Activated CD8-positive, alpha-beta memory T cell treated with anti-CD3 and anti-CD28 coated beads for 4 hours (primary cell): ENCODE measurements at places on chromosomes 3 and 15.

- no peak for DNase-seq
Observed at GRCh38 chr3:173688216-173688842, 290.8 kb downstream of the NLGN1 start.

DNA sequence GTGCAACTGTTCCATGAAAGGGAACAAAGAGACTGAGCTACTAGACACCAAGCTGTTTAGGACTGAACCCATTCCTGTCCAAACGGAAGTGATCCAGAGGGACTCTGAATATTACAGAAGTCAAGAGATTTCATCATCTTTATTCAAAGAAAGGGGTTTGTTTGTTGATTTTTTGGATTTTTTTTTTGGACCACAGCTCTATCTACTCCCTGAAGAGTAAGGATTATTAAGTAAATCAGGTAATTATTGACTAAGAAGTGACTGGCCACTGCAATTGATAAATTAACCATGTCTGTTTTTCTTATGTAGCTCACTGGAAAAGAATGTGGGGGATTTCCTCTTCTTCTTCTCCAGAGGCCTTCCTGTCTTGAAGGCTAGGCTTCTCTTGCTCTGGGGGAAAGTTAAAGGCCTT lies 146.6 kb upstream of the TPM1 start:
- DNase-seq, result no peak

GRCh38 chr3:178382449-178383061 lies 153.7 kb upstream of the KCNMB2 start:
- DNase-seq, result no peak

DNA sequence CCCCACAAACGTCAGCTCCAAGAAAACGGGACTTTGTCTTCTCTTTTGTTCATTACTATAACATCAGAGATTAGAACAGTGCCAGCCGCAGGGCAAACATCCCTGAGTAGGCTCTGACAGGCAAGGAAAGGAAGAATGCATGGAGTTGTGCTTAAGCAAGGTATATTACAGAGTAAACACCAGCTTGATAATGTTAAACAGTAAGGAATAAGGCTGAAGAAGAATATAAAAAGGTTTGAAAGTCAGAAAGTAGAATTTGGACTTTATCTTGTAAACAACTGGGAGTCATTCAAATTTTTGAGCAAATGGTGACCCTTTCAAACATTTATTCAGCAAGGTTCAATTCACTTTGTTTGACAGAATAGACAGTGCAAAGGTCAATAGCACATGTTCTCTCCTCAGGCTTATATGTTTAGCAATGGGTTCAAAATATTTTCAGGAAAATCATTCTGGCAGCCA lies 11.0 kb downstream of the GABPB1 start:
- no peak for DNase-seq

- peak; percentile 13 for DNase-seq
Observed at GRCh38 chr3:160448845-160449635, 546 bp downstream of the TRIM59 start.

DNA sequence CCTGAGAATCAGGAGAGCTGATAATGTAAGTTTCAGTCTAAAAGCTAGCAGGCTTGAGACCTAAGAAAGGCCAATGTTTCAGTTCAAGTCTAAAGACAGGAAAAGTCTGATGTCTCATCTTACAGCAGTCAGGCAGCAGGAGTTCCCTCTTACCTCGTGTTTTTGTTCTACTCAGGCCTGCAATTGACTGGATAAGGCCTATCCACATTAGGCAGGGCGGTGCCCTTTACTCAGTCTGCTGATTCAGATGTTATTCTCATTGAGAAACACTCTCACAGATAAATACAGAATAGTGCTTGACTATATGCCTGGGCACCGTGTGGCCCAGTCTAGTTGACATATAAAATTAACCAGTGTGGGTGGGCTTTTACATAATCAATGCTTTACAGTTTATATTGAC lies 122.4 kb downstream of the NR1D2 start:
- no peak for DNase-seq

- DNase-seq, result no peak
Observed at GRCh38 chr3:102756706-102757105, 321.9 kb downstream of the ZPLD1 start.

- no peak for DNase-seq
Observed at GRCh38 chr15:29612096-29612495, 210.2 kb downstream of the TJP1 start.

- no peak for DNase-seq
Observed at GRCh38 chr15:69025320-69025719, 10.8 kb downstream of the NOX5 start.

DNA sequence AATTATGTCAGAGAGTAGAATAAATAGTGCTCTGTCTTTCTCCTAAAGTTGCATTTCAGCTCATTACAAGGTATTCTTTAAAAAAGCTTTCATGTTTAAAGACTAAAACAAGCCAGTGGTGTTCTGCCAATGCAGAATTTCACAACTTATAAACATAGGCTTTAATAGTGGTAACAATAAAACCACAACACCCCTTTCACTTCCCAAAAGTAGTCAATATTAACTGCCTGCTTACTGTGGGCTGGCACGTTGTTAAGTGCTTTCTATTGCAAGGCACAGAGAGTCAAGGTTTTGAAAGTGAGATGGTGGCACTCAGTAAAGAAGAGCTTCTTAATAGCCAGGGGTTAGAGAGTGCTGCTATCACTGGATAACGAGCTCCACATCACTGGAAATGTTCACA lies 8.4 kb upstream of the RTP1 start:
- no peak for DNase-seq

DNA sequence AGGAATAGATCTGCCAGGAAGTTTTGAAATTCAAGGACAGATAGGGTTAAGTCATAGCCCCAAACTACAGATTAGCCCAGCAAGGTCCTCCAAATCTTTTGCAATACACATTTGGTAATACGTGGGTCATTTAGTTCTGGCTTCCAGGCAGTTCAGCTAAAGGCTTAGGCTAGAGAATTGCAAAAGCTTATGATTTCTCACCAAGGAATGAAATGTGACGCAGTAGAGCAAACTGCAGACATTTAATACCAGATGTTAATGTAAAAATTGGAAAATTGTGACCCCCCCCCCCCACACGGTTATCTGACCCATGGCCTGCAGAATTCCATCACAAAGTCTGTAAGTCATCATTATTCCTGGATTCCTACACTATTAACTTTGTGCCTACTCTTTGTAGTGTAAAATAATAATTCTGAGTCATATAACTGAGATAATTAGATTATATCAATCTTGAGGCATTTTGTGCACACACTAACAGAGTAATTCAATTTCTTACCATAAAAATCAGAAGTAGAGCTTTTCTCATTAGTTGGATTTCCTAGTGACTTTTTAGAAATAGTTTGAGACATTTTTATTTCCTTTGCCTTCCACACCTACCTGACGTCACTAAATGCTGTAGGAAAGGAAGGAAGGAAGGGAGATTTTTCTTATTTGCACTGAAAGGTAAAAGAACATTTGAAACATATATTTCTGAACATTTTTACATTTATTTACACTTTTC lies 235.2 kb downstream of the DTWD1 start:
- DNase-seq, result no peak

DNA sequence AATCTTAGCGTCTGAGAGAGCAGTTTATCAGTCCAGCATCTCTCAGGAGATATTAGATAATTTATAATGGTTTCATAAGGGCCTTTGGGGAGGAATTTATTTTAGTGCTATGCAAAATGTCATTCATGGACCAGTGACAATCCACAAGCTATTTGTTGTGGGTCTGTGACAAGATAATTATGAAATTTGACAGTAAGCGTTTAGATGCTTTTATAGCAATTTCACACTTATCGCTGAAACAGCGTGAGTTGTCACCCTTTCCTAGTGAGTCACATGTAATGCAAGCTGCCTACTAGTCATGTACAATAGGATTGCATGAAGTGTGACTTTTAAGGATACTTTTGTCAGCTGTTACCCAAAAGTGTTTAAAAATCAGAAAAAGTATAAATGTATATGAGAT lies 315.6 kb upstream of the THBS1 start:
- no peak for DNase-seq

- no peak for DNase-seq
Observed at GRCh38 chr3:186506857-186507256, 37.3 kb downstream of the CRYGS start.

GRCh38 chr3:31232055-31233025 lies 300.4 kb upstream of the STT3B start:
- no peak for DNase-seq

- no peak for DNase-seq
Observed at GRCh38 chr15:43792761-43793476, 799 bp downstream of the SERF2 start.

- DNase-seq, result no peak
Observed at GRCh38 chr3:174538151-174538550, 321.0 kb upstream of the NAALADL2 start.

- peak; percentile 50 for DNase-seq
Observed at GRCh38 chr15:65318870-65319356, 14.4 kb downstream of the RNU5B-1 start.

DNA sequence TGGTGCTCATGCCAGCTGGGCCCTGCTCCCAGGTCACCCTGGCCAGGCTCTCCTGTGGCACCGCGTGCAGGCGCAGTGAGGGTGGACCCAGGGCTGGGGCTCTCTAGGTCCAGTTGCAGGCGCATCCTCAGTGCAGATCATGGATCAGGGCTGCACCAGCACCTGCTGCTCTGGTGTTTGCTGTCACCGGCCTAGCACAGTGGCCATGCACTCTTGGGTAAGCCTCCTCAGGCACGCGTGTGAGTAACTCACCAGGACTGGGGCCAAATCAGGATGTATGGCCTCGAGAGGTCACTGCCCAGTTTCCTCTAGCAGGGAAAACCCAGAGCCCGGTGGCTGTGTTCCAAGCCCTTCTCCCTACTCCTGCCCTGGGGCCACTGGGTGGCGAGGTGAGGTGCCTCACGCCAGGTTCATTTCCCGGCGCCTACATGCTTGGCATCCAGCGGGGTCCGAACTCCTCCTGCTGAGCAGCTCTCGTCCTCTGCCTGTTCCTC lies 45.5 kb upstream of the SLC41A3 start:
- DNase-seq, result no peak

GRCh38 chr3:143352850-143353550 lies 233.4 kb downstream of the CHST2 start:
- DNase-seq, result no peak

GRCh38 chr3:37903734-37904133 lies 42.1 kb downstream of the CTDSPL start:
- DNase-seq, result no peak

DNA sequence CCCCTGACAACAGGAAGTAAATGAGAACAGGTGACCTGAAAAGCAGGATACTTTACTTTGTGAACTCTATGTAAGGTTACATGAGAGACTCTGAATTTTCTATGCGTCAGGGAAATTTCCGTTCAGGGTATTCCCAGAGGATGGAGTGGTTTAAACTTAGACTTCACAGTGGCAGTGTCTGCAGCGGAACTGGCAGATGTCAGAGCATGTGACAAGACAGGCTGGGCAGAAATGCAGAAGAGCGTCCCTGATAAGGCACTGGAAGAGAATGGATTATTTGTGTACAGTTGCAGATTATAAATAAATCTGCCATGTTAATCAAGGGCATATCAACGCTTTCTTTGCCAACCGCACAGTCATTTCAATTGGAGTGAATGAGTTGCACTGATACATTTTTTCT lies 598.4 kb upstream of the ZNF717 start:
- no peak for DNase-seq

GRCh38 chr3:5568451-5568850 lies 380.9 kb downstream of the EDEM1 start:
- no peak for DNase-seq

DNA sequence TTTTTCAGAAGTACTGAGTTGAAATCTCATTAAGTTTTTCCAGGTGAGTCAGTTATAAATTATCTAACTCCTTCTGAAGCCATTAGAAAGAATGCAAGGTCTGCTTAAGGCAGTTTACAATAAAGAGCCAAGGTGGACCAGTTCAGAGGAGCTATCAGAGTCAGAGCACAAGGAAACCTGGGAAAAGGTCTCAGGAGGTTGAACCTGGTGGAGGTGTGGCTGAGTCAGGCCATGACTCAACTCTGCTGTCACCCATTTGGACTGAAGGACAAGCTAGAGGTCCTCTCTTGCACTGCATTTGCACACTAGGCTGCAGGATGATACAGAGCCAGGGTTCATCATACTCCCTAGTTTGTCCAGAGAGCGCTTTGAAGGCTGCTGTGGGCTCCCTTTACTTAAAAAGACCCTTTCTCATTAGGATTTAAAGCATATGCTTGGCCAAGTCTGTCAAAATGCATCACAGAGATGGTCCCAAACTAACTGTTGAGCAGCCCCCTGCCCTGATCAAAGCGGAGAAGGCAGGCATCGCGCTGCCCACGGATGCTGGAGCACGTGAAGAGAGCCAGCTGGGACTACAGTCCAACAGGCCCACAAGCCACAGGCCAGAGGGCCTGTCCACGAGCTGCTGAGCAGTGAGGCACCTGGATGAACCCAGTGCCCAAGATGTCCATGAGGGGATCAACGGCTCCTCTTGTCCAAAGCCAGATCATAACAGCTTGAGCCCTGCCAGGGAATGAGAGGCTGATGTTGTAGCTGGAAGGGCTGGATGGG lies 26.0 kb upstream of the MRPS22 start:
- DNase-seq, result no peak

DNA sequence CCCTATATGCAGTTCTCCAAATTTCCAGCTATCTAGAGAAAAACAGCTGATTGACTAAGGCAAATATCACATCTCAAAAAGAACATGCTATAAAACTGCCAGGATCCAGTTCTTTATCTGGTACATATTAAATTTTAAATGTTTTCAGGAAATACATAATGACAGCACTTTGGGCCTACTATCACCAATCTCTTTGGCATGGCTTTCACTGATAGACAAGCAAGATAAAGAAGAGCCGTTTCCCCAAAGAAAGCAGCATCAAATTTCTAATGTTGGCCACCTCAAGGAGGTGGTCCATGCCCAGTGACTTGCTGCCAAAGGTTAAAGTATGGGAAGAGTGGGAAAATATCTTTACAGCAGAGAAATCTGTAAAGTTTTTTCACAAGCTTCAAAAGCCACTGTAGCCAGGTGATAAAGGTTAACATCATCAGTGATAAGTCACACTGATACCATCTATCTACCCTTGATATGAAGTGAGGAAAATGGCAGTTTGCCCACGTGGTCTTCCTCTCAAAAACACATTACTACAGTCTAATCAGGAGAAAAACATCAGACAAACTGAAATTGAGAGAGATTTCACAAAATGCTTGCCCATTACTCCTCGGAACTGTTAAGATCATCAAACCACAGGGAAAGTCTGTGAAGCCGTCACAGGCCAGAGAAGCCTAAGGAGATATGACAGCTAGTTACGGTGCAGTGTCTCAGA lies 46.4 kb upstream of the C15orf61 start:
- no peak for DNase-seq

DNA sequence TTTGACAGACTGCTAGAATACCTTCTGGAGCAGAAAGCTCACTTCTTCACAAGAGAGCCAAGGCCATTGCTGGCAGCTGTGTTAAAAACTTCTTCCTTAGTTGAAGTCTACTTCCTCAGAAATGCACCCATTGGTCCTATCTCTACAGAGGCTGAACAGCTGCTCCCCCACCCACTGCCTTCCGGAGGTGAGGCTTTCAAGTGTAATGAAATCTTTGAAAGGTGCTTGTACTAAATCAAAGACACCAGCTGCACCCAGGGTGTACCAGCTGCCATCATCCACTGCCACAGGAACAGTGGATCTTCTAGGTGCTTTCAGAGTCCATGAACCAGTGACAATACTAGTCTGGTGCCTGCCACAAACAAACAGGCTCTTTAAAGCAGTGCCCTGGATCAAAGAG lies 26.4 kb upstream of the HERC1 start:
- DNase-seq, result no peak
